ENCODE measurements at places on chromosomes 1 and 21.

DNA sequence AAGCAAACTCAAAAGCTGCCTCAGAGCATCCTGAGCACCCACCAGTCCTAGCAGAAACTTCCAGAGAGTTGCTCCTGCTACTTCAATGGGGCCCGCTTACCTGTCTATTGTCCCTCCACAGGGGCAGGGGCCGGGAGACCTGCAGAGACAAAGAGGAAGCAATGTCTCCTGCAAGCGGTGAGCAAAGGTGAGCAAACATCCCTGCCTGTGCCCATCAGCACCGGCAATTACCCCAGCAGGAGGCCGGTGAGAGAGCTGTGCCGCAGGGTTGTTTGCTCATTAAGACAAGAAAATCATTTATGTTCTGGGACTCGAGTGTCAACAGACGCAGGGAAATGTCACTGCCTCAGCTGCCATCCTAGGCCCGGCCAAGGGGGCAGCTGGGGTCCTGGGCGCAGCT, 53.8 kb upstream of the TARDBP start:
- no peak for DNase-seq

GRCh38 chr1:172883844-172884243, 166.9 kb downstream of the TNFSF18 start:
- no peak for DNase-seq

- no peak for DNase-seq
Measured at GRCh38 chr21:44532712-44533111, 7.3 kb downstream of the KRTAP10-1 start.

- DNase-seq = peak; percentile 27
Measured at GRCh38 chr1:20521960-20522861, 14.3 kb upstream of the MUL1 start.

GRCh38 chr1:90834886-90835660, 118.0 kb upstream of the BARHL2 start:
- no peak for DNase-seq

DNA sequence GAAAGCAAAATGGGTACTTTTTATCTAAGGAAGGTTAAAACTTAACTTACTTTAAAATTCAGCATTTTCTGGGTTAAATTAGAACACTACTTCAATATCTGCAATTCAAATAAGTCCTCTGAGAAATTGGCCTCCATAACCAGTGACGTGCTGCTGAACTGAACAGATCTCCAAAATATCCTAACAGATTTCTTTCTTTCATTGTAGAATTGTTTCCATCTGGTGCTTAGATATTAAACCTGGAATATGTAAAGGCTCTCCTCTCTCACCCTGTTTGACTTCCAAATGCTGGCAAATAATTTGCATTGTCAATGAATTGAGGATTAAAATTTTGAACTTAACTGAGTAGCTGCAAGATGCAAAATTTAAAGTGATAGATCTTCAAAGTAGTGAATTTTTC, 316.9 kb upstream of the CXADR start:
- DNase-seq = no peak

DNA sequence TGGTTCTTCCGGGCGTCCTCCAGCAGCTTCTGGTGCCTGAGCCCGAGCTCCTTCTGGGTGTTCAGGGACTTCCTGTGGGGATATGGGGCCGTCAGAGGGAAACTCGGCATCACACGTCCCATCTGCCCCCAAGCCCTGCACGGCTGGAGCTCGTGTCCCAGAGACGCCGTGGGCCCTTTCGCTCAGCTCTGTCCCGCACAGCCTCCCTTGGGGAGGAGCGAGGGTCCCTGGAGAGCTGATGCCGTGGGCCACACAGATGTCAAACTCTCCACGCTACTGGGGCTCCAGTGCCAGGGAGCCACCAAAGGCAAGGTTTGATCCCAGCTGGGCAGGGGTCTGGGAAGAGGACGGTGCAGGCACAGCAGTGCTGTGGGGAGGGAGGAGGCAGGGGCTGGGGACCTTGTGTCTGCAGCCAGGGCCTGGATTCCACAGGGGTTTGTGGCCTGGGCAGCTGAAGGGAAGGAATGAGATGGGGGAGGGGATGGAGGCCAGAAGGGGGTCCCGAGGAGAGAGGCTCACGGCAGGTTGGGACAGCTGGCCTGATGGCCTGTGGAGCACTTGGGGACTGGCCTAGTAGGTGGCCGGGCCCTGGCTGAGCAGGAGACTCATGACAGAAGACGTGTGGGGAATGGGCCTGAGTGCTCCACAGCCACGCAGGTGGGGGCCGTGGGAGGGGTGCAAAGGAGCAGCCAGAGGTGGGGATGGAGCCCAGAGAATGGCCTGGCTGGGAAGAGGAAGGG, 30.4 kb downstream of the CFAP74 start:
- DNase-seq = no peak

- no peak for DNase-seq
Measured at GRCh38 chr1:106831511-106831910, 225.0 kb upstream of the PRMT6 start.

- no peak for DNase-seq
Measured at GRCh38 chr1:42081475-42081874, 71.7 kb upstream of the GUCA2B start.

DNA sequence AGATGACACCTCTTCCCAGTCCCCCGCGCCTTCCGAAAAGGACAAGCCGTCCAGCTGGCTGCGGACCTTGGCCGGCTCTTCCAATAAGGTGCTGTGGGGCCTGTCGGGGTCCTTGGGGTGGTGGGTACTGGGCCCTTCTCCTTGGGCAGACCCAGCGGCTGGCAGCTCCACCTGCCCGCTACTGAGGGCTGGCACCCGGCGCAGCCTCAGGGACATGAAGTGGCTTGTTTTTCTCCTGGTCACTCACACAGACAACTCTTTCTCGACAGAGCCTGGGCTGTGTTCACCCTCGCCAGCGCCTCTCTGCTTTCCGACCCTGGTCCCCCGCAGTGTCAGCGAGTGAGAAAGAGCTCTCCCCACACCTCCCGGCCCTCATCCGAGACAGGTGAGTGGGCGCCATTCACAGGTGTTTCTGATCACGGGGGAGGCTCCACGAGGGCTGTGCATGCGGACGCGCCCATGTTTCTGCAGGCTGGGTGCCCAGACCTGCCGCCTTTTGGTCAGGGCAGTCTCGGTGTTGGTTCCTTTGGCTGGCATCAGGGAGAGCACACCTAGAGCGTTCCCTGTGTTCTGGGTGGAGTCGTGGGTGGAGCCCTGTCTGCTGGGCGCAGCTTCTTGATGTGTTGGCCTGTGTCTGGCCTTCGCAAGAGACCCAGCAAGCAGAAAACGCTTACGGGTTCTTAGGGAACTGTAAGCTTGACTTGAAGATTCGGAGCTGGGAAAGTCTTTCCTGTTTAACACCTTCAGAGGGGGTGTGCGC, 75.1 kb downstream of the SKI start:
- no peak for DNase-seq

DNA sequence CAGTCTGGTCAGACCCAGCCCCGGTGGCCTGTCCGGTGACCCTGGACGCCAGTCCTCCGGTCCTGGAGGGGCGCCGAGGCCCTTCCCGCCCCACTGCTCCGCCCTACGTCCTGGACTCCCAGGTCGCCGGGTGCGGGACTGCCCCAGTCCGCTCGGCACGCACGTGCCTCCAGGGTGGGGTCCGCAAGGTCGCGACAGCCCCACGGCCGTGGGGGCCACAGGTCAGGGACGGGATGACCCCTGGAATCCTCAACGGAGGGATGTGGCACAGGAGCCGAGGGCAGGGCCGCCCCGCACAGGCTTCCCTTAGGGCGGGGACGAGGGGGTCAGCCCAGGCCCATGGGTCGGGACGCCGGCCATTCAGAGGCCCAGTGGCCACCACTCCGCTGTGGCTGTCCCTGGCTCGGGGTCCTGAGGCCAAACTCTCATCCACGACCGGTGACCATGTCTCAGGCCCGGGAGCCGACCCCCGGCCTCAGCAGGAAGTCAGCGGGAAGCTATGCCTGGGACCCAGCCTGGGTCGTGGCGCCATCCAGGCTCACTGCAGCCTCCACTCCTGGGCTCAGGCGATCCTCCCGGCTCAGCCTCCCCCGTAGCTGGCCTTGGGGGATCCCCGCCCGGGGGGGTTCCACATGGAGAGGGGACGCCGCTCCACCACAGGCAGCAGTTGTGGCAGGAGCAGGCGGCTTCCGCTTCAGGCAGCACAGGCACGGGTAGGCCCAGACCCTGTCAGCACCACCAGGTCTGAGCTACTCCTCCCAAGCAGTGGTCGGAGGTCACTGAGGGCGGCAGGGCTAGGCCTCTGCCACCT, 599 bp upstream of the TMEM240 start:
- no peak for DNase-seq

GRCh38 chr1:58900396-58900795, 116.5 kb upstream of the JUN start:
- DNase-seq = no peak

DNA sequence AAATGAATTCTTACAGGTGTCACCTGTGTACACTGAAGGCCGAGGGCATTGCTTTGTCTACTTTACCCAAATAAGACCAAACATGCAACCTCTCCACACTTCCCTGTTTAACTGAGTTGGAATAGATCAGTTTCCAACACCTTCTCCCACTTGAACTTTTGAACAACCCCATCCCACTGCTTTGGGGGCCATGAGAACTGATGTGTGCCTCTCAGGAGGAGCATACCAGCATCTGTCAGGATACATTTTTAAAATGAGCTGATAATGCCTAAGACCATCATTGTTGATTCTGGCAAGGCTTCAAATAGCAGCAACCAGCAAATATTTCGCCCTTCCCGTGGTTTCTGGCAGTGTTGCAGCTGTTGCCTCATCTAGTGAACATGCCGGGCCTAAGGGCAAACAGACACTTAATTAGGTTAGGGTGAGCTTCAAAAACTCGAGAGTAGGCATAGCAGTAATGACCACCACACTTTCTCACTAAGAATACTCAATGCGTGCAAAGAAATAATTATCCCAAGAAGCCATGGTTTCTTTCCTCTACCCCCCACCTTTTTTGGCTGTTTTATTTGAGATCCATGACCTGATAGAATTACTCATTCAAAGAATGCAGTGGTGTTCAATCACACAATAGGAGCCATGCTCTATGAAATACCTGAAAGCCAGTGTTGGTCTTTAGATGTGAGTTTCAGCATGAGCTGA, 63.7 kb downstream of the MAP10 start:
- DNase-seq = no peak

DNA sequence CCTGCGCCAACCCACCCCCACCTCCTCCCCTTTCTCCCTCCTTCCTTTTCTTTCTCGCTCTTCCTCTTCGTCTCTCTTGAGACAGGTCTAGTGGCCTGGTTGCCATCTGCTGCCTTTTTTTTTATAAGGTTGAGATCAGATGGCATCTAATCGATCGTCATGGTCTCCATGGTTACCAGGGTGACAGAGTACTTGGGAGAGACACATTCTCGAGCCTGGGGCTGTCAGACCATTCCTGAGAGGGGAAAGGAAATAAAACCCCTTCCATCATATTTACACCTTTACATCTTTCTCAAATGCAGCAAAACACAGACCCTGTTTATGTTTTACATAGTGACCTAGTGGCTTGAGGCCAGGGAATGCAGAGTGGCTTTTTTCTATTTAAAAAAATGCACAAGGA, 53.5 kb upstream of the SLC22A15 start:
- no peak for DNase-seq

GRCh38 chr1:160410406-160411005, 10.1 kb downstream of the VANGL2 start:
- no peak for DNase-seq

GRCh38 chr1:20538760-20539551, 13.4 kb upstream of the FAM43B start:
- no peak for DNase-seq

DNA sequence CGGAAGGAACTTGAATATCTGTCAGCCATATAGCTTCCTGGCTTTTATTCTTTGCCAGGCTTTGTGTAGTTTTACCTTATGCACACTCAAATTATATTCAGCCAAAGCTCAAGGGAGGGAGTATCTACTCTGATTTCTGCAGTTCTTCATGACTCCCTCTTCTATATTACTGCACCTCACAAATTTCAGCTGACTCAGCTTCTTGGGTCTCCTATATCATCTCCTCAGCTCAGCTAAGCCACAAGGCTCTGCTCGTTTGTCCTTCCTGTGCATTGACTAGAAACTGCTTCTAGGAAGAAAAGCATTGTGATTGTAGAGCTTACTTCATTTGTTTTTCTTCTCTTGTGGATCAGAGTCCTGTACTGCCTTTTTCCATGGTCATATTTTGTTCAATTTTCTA, 37.4 kb downstream of the BTBD8 start:
- DNase-seq = no peak

GRCh38 chr1:206816390-206817287, 44.3 kb upstream of the IL10 start:
- DNase-seq = no peak

GRCh38 chr1:185016880-185017279, 28.5 kb upstream of the RNF2 start:
- DNase-seq = no peak

DNA sequence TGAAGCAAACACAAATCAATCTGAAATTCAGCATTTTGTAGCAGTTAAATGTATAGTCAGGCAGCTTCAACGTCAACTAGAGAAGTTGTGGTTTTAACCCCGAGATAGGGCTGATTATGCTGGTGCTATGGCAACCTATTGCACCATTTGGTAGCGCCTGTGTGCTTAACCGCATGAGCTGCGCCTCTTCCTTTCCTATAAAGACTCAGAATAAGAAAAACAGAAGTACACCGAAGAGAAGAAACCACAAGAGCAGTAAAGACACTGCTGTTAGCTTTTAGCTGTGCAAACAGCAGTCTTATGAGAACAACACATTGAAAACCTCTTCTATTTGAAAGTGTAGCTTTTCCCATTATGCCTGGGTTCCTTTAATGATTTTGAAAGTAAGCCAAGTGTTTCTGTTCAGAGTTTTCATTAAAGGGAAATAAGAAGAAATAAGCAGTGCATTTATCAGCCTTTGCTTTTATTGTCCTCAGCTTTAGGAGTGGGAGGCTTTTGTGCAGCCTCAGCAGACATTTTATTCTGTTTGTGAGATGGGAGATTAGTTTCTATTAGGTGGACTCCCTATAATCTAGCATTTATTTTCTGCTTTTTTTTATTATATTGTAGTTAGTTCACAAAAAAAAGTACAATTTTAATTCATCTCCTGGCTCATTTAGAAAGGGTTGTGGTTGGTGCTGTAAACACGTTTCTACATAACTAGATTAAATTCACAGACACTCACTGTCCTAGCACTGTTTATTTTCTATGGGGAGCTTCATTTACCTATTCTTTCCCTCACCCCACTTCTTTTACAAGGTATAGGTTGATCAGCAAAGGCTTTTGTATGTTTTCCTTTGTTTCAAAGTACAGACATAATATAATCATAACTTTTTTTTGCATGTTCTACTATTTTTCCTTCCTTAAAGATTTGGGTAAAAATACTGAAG, 43.3 kb downstream of the PTPRC start:
- DNase-seq = peak; percentile 49

- no peak for DNase-seq
Measured at GRCh38 chr1:236072001-236072400, 7.1 kb upstream of the NID1 start.

GRCh38 chr1:182633657-182634281, 29.6 kb upstream of the RGS16 start:
- DNase-seq = no peak

GRCh38 chr1:147919896-147920295, 8.3 kb upstream of the GPR89B start:
- no peak for DNase-seq

DNA sequence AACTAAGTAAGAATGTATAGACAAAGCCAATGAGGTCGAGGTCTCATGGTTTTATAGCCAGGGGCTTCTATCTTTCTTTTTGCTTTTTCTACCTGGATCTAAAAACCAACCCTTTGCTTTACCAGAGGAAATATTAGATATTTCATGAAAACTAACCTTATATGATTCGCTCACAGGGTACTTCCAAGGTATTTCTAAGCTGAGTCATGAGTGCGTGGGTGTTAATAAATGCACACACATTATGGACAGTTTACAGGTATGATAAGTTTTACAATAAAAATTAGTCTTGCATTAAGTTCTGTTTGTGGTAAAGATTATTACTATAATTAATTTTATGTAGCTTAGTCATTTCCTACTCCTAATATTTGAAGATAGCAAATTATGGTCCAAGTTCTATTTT, 217.2 kb downstream of the CHRM3 start:
- DNase-seq = no peak

Measured in activated CD8-positive, alpha-beta memory T cell treated with anti-CD3 and anti-CD28 coated beads for 1 hour (primary cell).